Naive thymus-derived CD4-positive, alpha-beta T cell (primary cell): ENCODE measurements at places on chromosomes 3 and 15.
A peak's percentile ranks its signal among the peaks of the same experiment; 100 is the strongest.

GRCh38 chr15:70060214-70060992, 37.3 kb downstream of the TLE3 start:
- no peak overlapping the region for H3K27ac ChIP-seq
- H3K27me3 ChIP-seq: no peaks in the 10 kb centered on the region
- peaks cover 98% of the 10 kb centered on the region for H3K36me3 ChIP-seq
- no peak overlapping the region for H3K4me3 ChIP-seq

DNA sequence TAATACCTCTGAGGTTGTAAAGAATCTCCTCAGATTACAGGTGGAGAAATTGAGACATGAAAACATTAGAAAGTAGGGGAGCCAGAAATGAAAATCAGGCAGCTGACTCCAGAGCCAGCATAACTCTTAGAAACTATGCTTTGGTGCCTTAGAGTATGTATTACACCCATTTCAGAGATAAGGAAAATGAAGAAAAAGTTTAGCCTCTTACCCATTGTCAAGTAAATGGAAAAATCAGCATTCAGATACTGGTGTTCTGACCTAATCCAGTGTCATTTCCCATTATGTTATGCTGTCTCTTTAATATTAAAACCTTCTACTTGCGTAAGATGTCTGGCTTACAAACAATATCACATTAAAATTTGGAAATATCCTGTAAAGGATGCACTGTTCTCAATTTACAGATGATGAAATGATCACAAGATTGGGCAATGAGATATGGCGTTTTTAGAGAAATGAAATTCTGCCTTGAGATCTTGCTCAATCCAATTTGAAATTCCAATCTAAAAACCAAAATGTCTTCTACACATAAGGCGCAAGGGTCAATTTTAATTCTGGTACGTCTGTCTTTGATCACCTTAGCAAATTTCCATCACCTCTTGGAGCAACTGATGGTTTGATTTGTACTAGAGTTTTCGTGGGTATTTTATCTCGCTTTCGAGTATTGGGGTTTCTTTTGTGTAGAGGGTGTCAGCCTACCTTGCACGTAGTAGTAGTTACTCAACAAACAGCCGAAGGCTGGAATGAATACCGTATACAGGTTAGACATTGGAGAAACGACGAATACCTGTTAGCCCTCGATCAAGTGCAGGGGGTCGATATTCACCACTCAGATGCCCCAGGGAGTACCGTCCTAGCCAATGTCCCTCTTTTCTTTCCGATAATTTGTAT, 902 bp upstream of the ZCWPW2 start:
- H3K27ac ChIP-seq: peak overlapping the region; percentile 92
- no peaks in the 10 kb centered on the region for H3K27me3 ChIP-seq
- peaks cover 42% of the 10 kb centered on the region for H3K4me1 ChIP-seq
- H3K4me3 ChIP-seq: peak overlapping the region; percentile 93

GRCh38 chr3:120742198-120742848, at the start of the genes GTF2E1 and RABL3:
Gene GTF2E1, plus strand, starts transcription at chr3:120742744. Its CDS starts 7,809 bp downstream, at chr3:120750553.
Gene RABL3, minus strand, starts transcription at chr3:120742516. Its CDS starts 9 bp downstream, at chr3:120742507.
- H3K27ac ChIP-seq: peak within 1 kb of the TSS; percentile 98
- DNase-seq: peak; percentile 98
- H3K36me3 ChIP-seq: no peaks in the 10 kb centered on the region

GRCh38 chr3:134371542-134372324, 2.5 kb downstream of the AMOTL2 start:
- DNase-seq: no peak
- no peaks in the 10 kb centered on the region for H3K4me1 ChIP-seq
- no peak overlapping the region for H3K4me3 ChIP-seq
- H3K27me3 ChIP-seq: no peaks in the 10 kb centered on the region

GRCh38 chr3:181326637-181327223, 337.2 kb upstream of the DNAJC19 start:
- H3K4me3 ChIP-seq: no peak overlapping the region
- no peaks in the 10 kb centered on the region for H3K27me3 ChIP-seq
- DNase-seq: no peak
- H3K4me1 ChIP-seq: no peaks in the 10 kb centered on the region
- no peak overlapping the region for H3K27ac ChIP-seq

DNA sequence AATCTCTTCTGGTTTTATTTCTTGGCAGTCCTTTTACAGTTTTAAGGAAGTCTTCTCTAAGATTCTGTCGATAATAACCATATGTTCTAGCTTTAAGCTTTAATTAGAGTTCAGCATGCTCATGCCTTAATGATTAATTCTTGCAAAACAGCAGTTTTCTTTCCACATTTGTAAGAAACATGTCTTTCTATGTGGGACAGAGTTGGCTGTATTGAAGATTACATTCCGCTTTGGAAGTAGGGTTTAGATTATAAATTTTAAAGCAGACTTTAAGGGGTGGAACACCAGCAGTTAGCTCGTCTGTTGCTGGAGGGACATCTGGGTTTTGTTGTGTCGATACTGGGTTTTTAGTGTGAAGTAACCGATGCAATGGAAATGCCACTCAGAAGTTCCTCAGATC, 35.3 kb downstream of the SQOR start:
- no peak overlapping the region for H3K27ac ChIP-seq
- H3K4me1 ChIP-seq: no peaks in the 10 kb centered on the region
- H3K27me3 ChIP-seq: no peaks in the 10 kb centered on the region
- no peak overlapping the region for H3K4me3 ChIP-seq

DNA sequence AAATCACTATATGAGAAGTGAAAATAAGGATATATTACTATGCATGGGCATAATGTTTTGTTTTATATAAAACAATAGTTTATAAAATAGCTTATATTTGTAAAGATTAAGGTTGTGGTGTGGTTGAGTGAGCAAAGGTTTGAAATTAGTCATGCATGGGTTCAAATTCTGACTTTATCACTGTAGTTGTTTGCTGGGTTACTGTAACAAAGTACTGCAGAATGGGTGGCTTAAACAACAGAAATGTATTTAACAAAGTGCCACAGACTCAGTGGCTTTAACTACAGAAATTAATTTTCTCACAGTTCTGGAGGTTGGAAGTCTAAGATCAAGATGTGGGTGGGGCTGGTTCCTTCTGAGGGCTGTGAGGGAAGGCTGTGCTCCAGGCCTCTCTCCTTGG, 184.8 kb upstream of the THRB start:
- H3K4me1 ChIP-seq: no peaks in the 10 kb centered on the region
- no peak for DNase-seq
- no peaks in the 10 kb centered on the region for H3K27me3 ChIP-seq
- H3K36me3 ChIP-seq: no peaks in the 10 kb centered on the region
- no peak overlapping the region for H3K27ac ChIP-seq

DNA sequence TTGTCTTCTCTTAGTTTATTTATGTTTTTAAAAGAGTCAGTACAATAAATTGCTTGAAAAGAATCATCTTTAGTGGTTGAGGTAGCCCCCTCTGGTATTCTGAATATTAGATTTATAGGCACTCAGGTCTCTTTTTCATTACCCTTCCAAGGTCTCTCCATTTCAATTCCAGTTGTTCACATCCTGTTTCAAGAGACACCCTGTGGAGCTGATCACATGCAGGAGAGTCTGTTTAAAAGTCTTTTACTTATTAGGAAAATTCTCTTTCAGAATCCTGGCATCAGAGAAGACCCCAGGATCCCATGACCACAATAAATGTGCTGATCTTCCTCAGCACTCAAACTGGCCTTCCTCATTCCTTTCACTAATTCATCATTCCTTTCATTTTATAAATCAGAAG, 195.7 kb downstream of the ZIC4 start:
- no peak for DNase-seq
- H3K27ac ChIP-seq: no peak overlapping the region
- no peak overlapping the region for H3K4me3 ChIP-seq
- H3K4me1 ChIP-seq: no peaks in the 10 kb centered on the region
- H3K27me3 ChIP-seq: no peaks in the 10 kb centered on the region

DNA sequence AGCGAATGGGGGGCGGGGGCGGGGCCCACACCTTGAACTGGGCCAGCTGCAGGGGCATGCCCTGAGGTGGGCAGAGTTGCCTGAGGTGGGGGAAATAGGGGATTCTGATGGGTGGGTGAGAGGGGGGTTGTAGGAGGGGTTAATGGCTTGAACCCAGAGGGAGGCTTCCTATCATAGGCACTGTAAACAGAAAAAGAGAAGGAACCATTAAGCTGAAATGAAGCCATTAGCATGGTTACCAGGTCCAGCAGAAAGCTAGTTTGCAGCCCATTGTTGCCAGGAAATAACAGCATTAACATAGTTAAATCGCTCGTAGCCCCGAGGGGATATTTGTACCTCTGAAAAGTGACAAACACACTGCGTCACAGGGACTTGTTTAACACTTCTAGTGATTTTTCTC, 29.0 kb downstream of the ETV5 start:
- no peaks in the 10 kb centered on the region for H3K36me3 ChIP-seq
- H3K4me1 ChIP-seq: no peaks in the 10 kb centered on the region
- H3K27ac ChIP-seq: no peak overlapping the region
- DNase-seq: no peak
- H3K4me3 ChIP-seq: no peak overlapping the region

DNA sequence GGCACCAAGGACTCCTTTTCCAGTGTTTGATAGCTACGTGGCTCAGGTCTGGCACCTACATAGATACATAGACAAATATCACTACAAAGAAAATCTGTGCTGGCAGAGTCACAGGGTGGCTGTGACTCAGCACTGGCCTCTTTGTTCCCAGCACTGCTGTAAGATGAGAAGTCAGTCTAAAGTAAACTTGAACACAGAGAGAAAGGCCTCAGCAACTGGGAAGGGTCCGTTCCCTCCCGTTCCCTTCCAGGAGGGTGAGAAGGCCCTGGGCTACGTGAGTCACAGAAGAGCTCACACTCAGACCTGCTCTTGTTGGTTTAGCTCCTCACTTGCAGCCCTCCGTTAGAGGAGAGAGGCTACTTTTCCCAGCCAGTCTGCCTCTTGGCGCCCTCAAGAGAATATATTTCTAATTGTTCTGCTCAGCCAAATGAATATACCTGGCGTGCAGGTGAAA, 23.1 kb downstream of the ANXA2 start:
- no peaks in the 10 kb centered on the region for H3K4me1 ChIP-seq
- no peak overlapping the region for H3K27ac ChIP-seq
- no peak for DNase-seq

GRCh38 chr15:41832875-41833274, 5.0 kb downstream of the JMJD7 start:
- H3K27me3 ChIP-seq: no peaks in the 10 kb centered on the region
- H3K36me3 ChIP-seq: no peaks in the 10 kb centered on the region
- DNase-seq: no peak
- no peak overlapping the region for H3K27ac ChIP-seq
- no peak overlapping the region for H3K4me3 ChIP-seq

- no peaks in the 10 kb centered on the region for H3K4me1 ChIP-seq
- DNase-seq: no peak
These were observed 215.3 kb downstream of the LRTM1 start for GRCh38 chr3:54712539-54712938.

DNA sequence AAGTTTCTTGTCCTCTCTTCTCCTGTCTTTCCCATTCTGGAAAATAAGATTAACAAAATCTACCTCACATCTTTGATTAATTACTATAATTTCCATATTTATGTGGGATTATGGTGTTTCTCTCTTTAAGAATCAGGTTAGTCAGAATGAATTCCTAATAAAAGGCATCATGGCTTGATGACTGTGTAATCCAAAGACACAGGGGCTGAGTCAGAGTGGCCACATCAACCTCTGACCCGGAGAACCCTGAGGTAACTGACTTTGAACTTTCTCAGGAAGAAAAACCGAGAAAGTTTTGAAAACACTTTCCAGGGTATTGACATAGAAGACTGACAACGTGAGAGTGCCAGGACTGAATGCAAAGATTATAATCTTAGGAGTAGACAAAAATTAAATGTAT, 170.3 kb upstream of the MCTP2 start:
- H3K36me3 ChIP-seq: no peaks in the 10 kb centered on the region
- DNase-seq: no peak
- H3K27ac ChIP-seq: no peak overlapping the region
- H3K4me3 ChIP-seq: no peak overlapping the region

DNA sequence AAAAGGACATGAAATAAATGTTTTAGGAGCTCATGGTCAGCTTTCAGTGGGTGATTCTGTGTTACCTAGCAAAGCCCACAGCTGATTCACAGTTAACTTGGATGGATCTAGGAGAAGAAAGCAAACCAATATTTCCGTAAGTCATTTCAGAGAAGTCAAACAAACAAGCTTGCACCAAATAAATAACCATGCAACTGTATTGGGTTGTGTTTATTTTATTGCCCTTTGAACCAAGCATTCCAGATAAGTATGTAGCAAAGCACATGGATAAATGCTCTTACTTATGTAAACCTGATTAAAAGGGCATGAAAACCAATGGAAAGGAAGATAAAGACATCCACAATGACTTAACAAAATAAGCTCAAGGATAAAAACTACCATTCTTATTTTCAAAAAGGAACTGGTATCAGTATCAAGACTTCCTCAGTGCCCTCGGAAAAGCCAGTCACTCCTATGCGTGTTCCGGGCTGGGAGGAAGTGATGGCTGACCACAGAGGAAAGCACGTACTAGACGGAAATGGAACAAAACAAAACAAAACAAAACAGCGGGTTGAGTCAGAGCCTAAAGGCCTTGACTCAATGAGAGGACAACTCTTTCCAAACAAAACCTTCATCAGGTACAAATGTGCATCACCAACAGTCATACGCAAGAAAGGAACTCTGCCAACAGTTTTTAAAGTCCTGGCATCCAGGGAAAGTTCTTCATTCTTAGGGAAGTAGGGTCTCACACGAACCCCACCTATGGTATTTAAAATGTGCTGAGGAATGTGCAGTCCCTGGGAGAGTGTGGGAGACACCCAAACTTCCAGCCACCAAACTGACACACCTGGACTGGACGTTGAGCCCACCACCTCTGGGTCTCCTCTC, 103.3 kb downstream of the SNRK start:
- H3K27me3 ChIP-seq: no peaks in the 10 kb centered on the region
- H3K27ac ChIP-seq: peak overlapping the region; percentile 50

- H3K36me3 ChIP-seq: no peaks in the 10 kb centered on the region
- no peaks in the 10 kb centered on the region for H3K27me3 ChIP-seq
- no peak overlapping the region for H3K27ac ChIP-seq
- H3K4me3 ChIP-seq: no peak overlapping the region
These were observed 49.9 kb downstream of the SLC25A26 start for GRCh38 chr3:66270701-66271100.

DNA sequence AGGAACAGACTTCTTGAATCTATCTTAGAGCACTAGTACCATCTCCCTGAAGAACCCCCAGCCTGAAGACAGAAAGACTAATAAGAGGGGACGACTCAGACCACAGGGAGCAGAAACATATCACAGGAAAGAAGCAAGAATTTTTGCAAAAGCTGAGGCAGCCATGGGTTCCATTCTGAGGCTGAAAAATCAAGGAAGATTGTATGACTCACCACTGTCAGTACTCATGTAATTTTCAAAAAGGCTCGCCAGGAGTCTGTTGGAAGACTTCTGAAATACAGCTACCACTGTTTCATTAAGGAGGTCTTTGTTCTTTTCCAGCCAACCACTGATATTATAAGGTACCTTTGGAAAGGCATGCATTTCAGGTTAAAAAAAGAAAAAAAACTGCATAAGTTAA, 47.5 kb downstream of the MYH15 start:
- no peak overlapping the region for H3K27ac ChIP-seq
- H3K4me1 ChIP-seq: no peaks in the 10 kb centered on the region
- no peaks in the 10 kb centered on the region for H3K27me3 ChIP-seq
- no peaks in the 10 kb centered on the region for H3K36me3 ChIP-seq
- H3K4me3 ChIP-seq: no peak overlapping the region
- DNase-seq: no peak

- H3K4me3 ChIP-seq: no peak overlapping the region
- DNase-seq: no peak
- H3K36me3 ChIP-seq: no peaks in the 10 kb centered on the region
- H3K4me1 ChIP-seq: no peaks in the 10 kb centered on the region
These were observed 132.0 kb upstream of the IL12A start for GRCh38 chr3:159856590-159857104.

- no peaks in the 10 kb centered on the region for H3K27me3 ChIP-seq
- H3K27ac ChIP-seq: no peak within 1 kb of the TSS
- DNase-seq: no peak
- H3K36me3 ChIP-seq: no peaks in the 10 kb centered on the region
- H3K4me3 ChIP-seq: no peak within 1 kb of the TSS
These were observed at the start of gene CCDC33 for GRCh38 chr15:74235962-74236361. Gene CCDC33, plus strand, starts transcription at chr15:74236326. Its CDS starts 394 bp downstream, at chr15:74236720.
